ENCODE measurements at places on chromosomes 11 and 22.

DNA sequence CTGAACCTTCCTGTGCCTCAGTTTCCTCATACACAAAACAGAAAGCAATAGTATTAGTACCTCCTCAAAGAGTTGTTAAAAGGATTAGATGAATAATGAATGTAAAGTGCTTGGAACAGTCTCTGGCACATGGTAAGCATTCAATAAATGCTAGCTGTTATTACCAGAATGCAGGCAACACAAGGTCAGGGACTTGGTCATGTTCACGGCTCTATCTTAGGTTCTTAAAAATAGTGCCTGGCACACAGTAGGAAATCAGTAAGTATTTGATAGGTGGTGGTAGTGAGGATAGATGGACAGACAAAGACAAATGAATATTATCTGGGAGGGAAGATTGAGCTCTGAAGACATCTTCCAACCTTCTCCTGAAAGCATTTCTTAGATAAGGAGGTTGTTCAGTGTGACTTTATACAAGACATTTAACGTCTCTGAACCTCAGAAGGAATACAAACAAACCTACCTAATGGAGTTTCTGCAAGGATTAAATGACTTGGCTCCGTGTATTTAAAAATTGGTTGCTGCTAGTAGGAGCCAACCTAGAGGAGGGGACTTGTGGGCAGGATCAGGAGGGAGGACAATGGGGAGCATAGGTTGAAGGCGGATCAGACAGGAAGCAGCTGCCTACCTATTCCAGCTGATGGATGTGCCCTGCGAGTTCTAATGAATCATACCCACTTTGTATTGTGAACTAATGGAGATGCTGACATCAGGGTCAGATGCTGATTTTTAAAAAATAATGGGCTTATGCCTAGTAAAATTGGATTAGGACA lies 94.1 kb downstream of the DBX1 start:
- no peak for DNase-seq

DNA sequence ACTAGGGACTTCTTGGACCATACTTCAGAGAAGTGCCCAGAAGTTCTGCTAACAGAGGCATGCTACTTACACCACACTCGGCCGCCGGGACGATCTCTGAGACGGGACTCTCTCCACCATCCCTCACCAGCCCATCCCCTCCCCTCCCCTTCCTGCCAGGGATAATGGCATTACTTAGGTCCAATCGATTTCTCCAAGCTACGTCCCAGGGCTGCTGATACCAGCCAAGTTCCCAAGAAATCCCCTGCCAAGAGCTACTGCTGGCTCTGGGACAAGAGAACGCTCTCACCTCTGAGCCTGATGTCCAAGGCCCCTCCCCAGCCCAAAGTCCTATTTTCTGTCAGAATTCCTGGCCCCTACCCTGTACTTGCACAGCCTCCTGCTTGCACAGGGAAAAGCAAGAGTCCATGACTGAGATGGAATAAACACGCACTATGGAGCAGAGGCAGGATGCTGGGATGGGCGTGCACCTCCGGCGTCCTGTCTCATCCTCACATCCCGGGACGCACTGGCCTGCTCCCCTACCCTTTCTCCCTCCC lies 42.7 kb downstream of the GDPD5 start:
- no peak for DNase-seq

DNA sequence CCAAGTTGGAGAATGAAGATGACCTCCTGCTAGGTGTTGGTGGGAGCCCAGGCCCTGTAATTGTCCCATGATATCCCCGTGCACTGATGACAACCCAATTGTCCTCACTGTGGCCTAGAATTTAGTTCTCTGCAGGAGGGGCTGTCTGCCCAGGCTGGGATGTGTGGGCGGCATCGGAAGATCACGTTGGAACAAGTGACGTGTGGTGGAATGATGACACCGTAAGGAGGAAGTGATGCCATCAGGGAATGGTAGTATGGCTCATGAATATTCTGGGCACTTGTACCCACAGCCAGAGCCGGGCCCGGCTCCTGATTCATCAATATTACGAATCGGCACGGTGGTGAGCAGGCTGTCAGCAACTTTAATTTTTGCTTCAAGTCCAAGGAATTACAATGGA lies 111.6 kb downstream of the MIAT start:
- DNase-seq: no peak

DNA sequence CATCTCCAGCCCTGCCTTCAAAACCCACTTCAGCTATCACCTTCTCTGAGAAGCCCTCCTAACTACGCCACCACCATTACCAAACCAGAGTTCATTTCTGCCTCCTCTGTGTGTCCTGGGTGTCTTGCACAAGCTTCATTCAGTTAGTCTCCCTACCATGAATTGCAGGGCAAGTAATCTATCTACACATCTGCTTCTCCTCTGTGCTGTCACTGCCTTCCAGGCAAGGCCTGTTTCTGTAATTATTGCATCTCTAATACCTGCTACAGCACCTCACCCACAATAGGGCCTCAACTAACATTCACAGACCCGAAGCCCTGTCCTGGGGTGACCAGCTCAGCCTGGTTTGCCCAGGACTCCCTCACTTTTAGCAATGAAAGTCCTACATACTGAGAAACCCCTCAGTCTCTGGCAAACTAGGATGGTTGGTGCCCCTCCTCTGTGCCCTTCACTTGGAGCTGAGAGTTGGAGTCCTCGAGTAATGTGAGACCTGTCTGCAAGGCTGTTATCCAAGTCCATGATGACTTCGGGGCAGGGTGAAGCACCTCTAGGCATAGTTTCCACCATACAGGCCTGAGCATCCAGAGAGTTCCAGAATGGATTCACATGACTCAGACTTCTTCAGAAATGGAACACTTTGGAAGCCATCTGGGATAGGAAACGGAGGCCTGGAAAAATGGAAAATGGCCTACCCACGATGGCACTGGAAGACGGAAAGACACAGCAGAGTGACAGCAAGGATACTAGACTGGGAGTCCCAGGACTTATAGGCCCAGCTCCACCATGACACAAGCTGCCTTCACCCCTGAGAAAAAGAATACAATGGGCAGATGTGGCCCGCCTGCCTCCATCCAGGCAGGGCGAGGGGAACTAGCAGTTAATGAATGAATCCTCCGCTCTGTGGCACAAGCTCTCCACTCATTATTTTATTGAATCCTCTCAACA lies 269.3 kb downstream of the BUD13 start:
- no peak for DNase-seq

GRCh38 chr11:13993096-13993765 lies 30.7 kb downstream of the SPON1 start:
- DNase-seq: no peak

All from NCI-H1105 (cell line).